ENCODE measurements at places on chromosomes 6 and 20. TPM values are rescaled to one million over a fixed set of nuclear protein-coding genes. Genes with fewer than 3 reads are reported as not detected.

GRCh38 chr6:101776919-101777350, 383.4 kb downstream of the GRIK2 start:
- no peak overlapping the region for H3K27ac ChIP-seq
- no peaks in the 10 kb centered on the region for H3K27me3 ChIP-seq
- H3K4me3 ChIP-seq: no peak overlapping the region

Gene LY6G6D
- total RNA-seq: not detected

DNA sequence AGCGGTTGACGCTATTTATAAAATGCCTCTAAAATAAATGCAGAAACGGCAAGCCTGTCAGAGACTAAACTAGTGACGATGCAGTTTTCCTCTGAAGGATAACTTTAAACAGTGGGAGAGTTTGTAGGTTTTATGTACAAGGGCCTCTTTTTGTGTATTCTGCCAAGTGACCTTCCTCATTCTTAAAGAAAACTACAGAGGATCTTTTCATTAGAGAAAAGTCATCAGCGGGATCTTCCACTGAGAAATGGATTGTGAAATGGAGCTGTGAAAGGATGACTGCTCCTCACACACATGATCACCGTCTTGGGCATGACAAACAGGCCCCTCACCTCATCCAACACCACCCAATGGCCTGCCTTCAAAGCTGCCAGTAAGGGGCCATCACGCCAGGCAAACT, 89.0 kb upstream of the LYRM2 start:
- H3K4me3 ChIP-seq: no peak overlapping the region
- H3K36me3 ChIP-seq: peaks cover 51% of the 10 kb centered on the region
- H3K27ac ChIP-seq: no peak overlapping the region
- no peaks in the 10 kb centered on the region for H3K27me3 ChIP-seq
- no peaks in the 10 kb centered on the region for H3K4me1 ChIP-seq
- DNase-seq: no peak

Gene BPIFB2
- 0.22 TPM for total RNA-seq

Gene TFAP2C
- 71.7 TPM for total RNA-seq

Measured in type B pancreatic cell (in vitro differentiated cells).